ENCODE measurements at places on chromosomes 11 and 22. TPM values are rescaled to one million over a fixed set of nuclear protein-coding genes. Genes with fewer than 3 reads are reported as not detected.

The LYVE1 gene
- total RNA-seq, result 0.37 TPM

The TEX12 gene
- total RNA-seq, result 0.20 TPM

The SCGB1C1 gene
- total RNA-seq, result not detected

The GUCY1A2 gene
- total RNA-seq, result 8.2 TPM

The GPR83 gene
- total RNA-seq, result under 0.01 TPM

The ALX4 gene
- not detected for total RNA-seq

The KRTAP5-1 gene
- total RNA-seq, result not detected

The TECTA gene
- total RNA-seq, result 0.73 TPM

The TPH1 gene
- under 0.01 TPM for total RNA-seq

The THY1 gene
- total RNA-seq, result 8.2 TPM

The TRPM5 gene
- not detected for total RNA-seq

The KRTAP5-3 gene
- total RNA-seq, result not detected

The OR51B5 gene
- total RNA-seq, result not detected

The CHRNA10 gene
- total RNA-seq, result 1.6 TPM

The ZC3H12C gene
- total RNA-seq, result 16.5 TPM

The ZBTB16 gene
- total RNA-seq, result 37.1 TPM

The INSC gene
- 6.2 TPM for total RNA-seq

The PIWIL4 gene
- total RNA-seq, result 1.8 TPM

The PDGFB gene
- total RNA-seq, result not detected

The CREBZF gene
- 39.7 TPM for total RNA-seq

The NRGN gene
- total RNA-seq, result 1.4 TPM

The CD6 gene
- total RNA-seq, result not detected

The PAMR1 gene
- 383 TPM for total RNA-seq
